Activated T-cell treated with anti-CD3 and anti-CD28 coated beads, Interleukin-2, amount 50 U/mL, for 24 hours (primary cell): ENCODE measurements at places on chromosomes 11 and 22.

DNA sequence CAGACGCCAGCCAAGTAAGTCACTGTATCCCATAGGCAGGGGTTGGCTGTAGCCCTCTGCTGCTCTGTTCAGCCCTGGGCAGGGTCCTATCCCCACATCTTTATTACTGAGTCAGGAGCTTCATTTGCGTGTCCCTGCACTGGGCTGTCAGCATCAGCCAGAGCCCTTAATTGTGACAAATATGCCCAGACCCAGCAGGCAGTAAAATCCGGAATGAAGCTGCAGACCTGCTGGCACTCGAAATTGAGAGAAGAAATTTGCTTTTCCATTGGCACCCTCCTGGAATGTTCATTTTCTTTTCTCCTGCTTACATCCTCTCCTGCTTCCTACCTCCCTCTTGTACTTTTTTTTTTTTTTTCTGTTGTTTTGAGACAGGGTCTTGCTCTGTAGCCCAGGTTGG, 43.8 kb downstream of the CEP164 start:
- H3K4me1 ChIP-seq: no peaks in the 10 kb centered on the region
- H3K27ac ChIP-seq: no peak overlapping the region
- H3K36me3 ChIP-seq: peaks cover 94% of the 10 kb centered on the region
- no peak for DNase-seq
- H3K4me3 ChIP-seq: no peak overlapping the region

DNA sequence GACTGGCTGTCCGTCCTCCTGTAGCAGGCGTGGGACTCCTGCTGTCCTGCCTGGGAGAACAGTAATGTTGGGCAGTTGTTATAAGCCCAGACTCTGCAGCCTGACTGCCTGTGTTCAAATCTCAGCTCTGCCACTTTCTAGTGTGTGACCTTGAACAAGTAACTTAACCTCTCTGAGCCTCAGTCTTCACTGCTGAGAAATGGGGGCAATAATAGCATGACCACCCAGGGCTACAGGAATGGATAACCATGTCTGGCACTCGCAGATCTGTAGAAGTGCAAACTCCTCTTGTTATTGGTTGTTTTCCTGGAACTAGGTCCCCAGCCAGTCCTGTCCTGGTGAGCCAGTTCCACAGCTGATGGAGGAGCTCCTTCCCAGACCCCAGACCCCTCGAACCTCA, 69.7 kb downstream of the TP53I11 start:
- H3K4me1 ChIP-seq: peaks cover 6% of the 10 kb centered on the region
- no peaks in the 10 kb centered on the region for H3K36me3 ChIP-seq
- H3K27me3 ChIP-seq: no peaks in the 10 kb centered on the region
- H3K27ac ChIP-seq: no peak overlapping the region

DNA sequence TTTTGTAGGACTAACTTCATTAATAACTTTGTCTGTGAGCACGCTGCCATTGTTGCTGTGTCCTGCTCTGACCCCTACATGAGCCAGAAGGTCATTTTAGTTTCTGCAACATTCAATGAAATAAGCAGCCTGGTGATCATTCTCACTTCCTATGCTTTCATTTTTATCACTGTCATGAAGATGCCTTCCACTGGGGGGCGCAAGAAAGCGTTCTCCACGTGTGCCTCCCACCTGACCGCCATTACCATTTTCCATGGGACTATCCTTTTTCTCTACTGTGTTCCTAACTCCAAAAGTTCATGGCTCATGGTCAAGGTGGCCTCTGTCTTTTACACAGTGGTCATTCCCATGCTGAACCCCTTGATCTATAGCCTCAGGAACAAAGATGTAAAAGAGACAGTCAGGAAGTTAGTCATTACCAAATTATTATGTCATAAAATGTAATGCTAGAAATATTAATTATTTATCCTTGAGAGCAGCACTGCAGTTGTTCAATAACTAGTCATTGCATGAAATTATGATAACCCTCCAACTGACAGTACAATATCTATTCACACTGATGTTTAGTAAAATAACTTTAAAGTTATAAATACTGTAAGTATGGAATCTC, 46.4 kb upstream of the OR5D13 start:
- no peak overlapping the region for H3K27ac ChIP-seq
- no peaks in the 10 kb centered on the region for H3K4me1 ChIP-seq
- no peaks in the 10 kb centered on the region for H3K36me3 ChIP-seq
- H3K4me3 ChIP-seq: no peak overlapping the region
- no peaks in the 10 kb centered on the region for H3K27me3 ChIP-seq

GRCh38 chr11:68455485-68455884, 5.1 kb upstream of the PPP6R3 start:
- peaks cover 6% of the 10 kb centered on the region for H3K4me1 ChIP-seq
- no peaks in the 10 kb centered on the region for H3K36me3 ChIP-seq
- no peak overlapping the region for H3K4me3 ChIP-seq
- H3K27ac ChIP-seq: no peak overlapping the region

DNA sequence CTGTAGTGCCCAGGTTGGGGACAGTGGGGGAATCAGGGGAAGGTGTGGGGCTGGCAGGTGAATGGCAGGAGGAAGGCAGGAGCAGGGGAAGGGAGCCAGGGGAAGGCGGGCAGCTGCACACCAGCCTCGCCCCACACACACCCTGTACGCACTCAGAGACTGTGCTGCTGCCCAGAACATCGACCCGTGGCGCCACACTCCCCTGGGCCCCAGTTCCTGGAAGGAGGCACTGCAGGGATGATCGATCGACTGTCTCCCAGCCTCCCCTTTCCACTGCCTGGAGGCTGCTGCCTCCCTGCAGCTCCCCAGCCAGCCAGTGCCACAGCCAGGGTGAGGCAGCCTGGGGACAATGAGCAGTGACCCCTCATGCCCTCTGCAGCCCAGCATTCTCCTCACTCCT, 19.2 kb downstream of the PDE2A start:
- H3K4me1 ChIP-seq: no peaks in the 10 kb centered on the region
- H3K36me3 ChIP-seq: no peaks in the 10 kb centered on the region
- H3K27ac ChIP-seq: no peak overlapping the region
- no peaks in the 10 kb centered on the region for H3K27me3 ChIP-seq

- no peaks in the 10 kb centered on the region for H3K27me3 ChIP-seq
- H3K36me3 ChIP-seq: no peaks in the 10 kb centered on the region
- peaks cover 20% of the 10 kb centered on the region for H3K4me1 ChIP-seq
- H3K27ac ChIP-seq: peak overlapping the region; percentile 92
- DNase-seq: no peak
- peak overlapping the region; percentile 78 for H3K4me3 ChIP-seq
Measured at GRCh38 chr22:46593211-46593681, 26.9 kb upstream of the GRAMD4 start.

DNA sequence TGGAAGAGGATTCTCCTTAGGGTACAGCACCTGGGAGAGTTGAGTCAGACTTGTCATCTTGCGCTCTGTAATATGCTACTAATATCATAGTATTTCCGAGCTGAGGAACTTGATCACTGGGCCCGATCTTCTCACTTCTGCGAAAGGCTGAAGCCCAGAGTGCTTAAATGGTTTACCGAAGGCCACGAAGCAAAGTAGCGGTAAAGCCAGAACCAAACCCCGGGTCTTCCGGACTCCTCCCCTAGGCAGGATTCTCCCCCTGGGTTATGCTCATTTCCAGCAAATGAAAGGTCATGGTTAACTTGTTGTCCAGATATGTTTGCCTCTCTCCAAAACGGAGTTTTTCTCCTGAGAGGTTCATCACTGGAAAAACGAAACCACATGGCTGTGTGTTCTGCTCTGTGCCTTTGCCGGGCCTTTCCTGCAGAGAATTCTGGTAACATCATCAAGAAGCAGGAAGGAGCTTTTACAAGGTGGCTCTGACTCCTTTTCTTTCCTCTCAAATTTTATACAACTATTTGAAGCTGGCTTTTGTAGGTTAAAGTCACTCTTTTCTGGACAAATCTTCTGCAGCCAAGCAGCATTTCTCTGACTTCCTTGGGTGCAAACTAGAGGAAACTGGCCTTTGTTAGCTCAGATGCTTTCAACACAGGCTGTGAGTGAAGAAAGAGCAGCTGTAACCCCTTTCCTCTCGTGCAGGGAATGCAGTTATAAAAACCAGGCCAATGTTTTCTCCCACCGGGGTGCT, 35.5 kb downstream of the UBASH3B start:
- peaks cover 10% of the 10 kb centered on the region for H3K36me3 ChIP-seq
- peak overlapping the region; percentile 59 for H3K4me3 ChIP-seq
- peaks cover 83% of the 10 kb centered on the region for H3K4me1 ChIP-seq

DNA sequence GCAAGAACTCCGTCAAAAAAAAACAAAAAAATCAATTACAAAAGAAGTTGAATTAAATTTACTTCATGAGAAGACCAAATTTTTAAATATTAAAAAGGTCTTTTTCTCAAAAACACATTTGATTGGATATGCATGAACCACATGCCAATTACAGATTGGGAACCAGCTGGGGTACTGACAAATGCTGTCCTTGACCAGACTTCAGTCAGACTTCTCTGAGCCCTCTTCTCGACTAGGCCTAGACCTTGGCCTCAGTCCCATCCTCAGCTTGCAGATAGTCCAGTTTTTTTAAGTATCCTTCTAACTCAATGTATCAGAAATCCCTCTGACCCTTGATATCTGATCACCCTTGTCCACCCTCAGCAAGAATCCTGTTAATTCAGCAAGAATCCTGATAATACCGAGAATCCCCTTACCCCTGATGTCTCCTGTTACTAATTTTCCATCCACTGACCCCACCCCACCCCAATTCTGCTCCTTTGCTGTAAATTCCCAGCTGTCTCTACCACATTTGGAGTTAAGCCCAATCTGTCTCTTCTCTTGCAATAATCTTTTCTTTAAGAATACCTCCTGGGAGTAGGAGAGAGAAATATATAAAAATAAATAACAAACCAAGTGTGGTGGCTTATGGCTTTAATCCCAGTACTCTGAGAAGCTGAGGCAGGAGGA, 30.9 kb downstream of the OR4D9 start:
- H3K27ac ChIP-seq: no peak overlapping the region
- no peaks in the 10 kb centered on the region for H3K27me3 ChIP-seq
- no peaks in the 10 kb centered on the region for H3K36me3 ChIP-seq
- H3K4me1 ChIP-seq: peaks cover 20% of the 10 kb centered on the region
- no peak overlapping the region for H3K4me3 ChIP-seq
- no peak for DNase-seq

DNA sequence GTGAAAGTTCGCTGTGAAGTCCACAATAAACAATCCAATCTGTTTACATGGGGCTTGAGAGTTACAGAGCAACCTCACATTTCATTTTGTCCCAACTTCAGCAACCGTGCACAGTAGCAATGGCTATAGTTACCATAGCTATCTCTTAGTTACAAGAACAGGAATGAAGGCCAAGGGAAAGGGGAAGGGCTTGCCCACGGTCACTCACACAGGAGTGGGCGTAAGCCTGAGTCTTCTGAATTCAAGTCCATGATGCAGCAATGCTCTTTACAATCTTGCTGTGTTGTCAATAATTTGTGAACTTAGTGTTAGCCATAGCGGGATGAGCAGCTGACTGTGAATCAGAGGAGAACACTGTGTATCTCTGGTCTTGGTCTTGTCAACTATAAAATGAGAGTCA, 102.9 kb downstream of the ADAMTS15 start:
- no peak overlapping the region for H3K27ac ChIP-seq
- no peak for DNase-seq
- no peak overlapping the region for H3K4me3 ChIP-seq
- H3K4me1 ChIP-seq: no peaks in the 10 kb centered on the region
- no peaks in the 10 kb centered on the region for H3K36me3 ChIP-seq

DNA sequence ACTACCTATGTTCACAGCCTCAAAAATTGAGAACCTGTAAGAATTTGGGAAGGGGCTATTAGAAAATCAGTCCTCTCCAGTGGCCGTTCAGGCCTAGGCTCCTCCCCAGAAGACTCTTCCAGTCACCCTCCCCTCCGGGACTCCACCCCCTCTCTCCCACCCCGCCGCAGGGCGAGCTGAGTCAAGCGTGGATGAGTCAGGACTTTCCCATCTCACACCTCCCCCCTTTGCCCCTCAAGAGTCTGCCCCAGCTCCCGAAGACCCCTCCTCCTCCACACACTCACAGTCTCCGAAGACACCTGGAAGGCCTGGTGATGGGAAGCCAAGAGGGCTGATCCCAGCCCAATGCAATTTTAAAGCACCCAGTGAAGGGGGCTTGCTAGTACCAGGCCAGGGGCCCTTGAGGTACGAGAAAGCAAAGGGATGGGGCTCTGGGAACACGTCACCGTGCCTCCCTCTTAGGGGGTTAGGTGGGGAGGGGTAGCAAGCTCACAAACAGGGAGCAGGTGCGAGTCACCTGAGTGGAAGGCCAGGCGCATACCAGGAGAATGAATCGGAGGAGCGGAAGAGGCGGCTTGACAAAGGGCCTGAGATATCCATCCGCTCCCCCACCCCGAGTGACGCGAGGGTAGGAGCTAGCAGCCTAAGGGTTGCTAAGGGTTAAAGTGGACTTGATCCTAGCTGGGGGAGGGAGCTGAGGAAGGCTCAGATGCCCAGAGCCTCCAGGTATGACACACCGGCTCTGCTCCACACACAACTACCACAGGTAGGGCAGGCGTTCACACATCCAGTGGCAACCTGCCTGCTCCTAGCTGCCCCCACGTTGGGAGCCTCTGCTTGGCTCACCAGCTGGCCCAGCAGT, 13.6 kb downstream of the BCL9L start:
- peaks cover 20% of the 10 kb centered on the region for H3K36me3 ChIP-seq
- H3K4me3 ChIP-seq: peak overlapping the region; percentile 78
- H3K27ac ChIP-seq: peak overlapping the region; percentile 98
- DNase-seq: peak; percentile 86

DNA sequence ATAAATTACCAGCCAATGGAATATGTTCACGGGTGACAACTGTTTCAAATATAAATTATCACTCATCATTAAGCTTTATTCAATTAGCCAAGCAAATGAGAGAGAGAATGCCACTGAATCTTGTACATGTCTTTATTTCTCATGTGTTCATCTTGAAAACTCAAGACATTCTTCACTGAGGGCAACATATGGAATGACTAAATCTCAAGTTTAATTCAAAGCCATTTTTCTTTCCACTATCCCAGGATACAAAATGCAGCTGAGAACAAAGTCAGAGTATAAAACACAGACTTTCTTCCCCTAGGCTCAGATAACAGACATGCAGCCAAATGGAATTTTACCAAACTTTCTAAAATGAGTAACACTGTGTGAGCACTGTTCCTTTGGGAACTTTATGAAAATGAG, 12.1 kb upstream of the BBOX1 start:
- no peak for DNase-seq
- no peaks in the 10 kb centered on the region for H3K27me3 ChIP-seq
- no peak overlapping the region for H3K4me3 ChIP-seq
- H3K4me1 ChIP-seq: no peaks in the 10 kb centered on the region

- H3K36me3 ChIP-seq: peaks cover 13% of the 10 kb centered on the region
- peak overlapping the region; percentile 51 for H3K4me3 ChIP-seq
- H3K27ac ChIP-seq: peak overlapping the region; percentile 58
- peaks cover 65% of the 10 kb centered on the region for H3K4me1 ChIP-seq
- no peak for DNase-seq
- H3K27me3 ChIP-seq: no peaks in the 10 kb centered on the region
Measured at GRCh38 chr11:47991266-47991830, 11.0 kb downstream of the PTPRJ start.

DNA sequence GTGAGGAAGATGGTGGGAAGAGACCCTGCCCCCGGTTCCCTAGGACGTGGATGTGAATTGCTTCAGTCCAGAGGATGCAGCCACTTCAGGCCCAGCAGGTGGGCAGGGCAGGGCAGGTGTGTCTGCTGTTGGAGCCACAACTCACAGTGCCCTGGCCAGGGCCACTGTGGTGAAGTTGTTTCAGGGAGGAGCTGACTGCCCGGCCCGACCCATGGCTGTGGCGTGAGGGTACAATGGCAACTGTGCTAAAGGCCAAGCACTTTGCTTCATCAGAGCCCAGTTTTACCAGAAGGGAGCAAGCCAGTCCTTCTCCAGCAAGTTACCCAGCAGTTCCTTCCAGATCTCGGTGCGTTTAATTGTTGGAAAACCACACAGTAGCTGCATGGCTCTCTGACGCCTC, 1174.4 kb downstream of the BRD1 start:
- no peaks in the 10 kb centered on the region for H3K36me3 ChIP-seq
- H3K4me3 ChIP-seq: no peak overlapping the region
- H3K27me3 ChIP-seq: no peaks in the 10 kb centered on the region
- H3K27ac ChIP-seq: no peak overlapping the region
- no peaks in the 10 kb centered on the region for H3K4me1 ChIP-seq
